Naive B cell (primary cell): ENCODE measurements at places on chromosomes 2 and 18. TPM values are rescaled to one million over a fixed set of nuclear protein-coding genes. Genes with fewer than 3 reads are reported as not detected.

DNA sequence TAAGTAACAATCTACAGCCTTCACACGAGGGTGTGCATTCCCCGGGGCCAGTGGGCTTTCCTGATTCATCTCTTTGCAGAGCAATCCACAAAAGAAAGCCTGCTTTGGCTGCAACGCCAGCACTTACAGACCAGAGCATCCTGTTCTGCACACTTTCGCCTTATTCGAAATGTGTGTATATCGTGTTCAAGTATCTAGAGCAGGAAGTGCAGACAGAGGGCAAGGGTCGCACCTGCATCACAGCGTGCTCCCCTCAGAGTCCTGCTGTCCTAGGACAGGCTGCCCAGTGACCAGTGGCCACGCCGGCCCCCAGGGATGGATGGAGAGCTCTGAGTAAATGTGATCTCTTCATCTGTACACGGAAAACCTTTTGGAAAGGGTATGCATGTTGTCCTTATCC, 264.3 kb downstream of the ZNF516 start:
- H3K4me3 ChIP-seq = no peak overlapping the region
- no peak overlapping the region for H3K27ac ChIP-seq
- no peaks in the 10 kb centered on the region for H3K4me1 ChIP-seq
- no peak for DNase-seq
- no peaks in the 10 kb centered on the region for H3K36me3 ChIP-seq

GRCh38 chr18:6943143-6943542, 174.5 kb downstream of the LAMA1 start:
- no peaks in the 10 kb centered on the region for H3K36me3 ChIP-seq
- H3K4me1 ChIP-seq = no peaks in the 10 kb centered on the region
- no peak overlapping the region for H3K4me3 ChIP-seq
- H3K27ac ChIP-seq = no peak overlapping the region
- peaks cover 5% of the 10 kb centered on the region for H3K27me3 ChIP-seq

- no peaks in the 10 kb centered on the region for H3K4me1 ChIP-seq
- no peak for DNase-seq
- H3K4me3 ChIP-seq = peak within 1 kb of the TSS; percentile 25
- H3K27ac ChIP-seq = no peak within 1 kb of the TSS
These were observed at the start of gene GLI2 for GRCh38 chr2:120735746-120736170. Gene GLI2 (plus strand): TSS chr2:120735868. CDS start chr2:120797321, 61,453 bp downstream.

GRCh38 chr2:143828763-143829537, 691.0 kb downstream of the ZEB2 start:
- no peak for DNase-seq
- H3K4me3 ChIP-seq = no peak overlapping the region
- H3K36me3 ChIP-seq = no peaks in the 10 kb centered on the region
- no peaks in the 10 kb centered on the region for H3K4me1 ChIP-seq

The RALBP1 gene
- 35.6 TPM for polyA plus RNA-seq

The CYP26B1 gene
- not detected for polyA plus RNA-seq

The EFHD1 gene
- not detected for polyA plus RNA-seq

The UGT1A3 gene
- polyA plus RNA-seq = not detected
